ENCODE measurements at places on chromosomes 5 and 9. TPM values are rescaled to one million over a fixed set of nuclear protein-coding genes. Genes with fewer than 3 reads are reported as not detected.
A peak's percentile ranks its signal among the peaks of the same experiment; 100 is the strongest.

Gene BARHL1
- not detected for total RNA-seq

DNA sequence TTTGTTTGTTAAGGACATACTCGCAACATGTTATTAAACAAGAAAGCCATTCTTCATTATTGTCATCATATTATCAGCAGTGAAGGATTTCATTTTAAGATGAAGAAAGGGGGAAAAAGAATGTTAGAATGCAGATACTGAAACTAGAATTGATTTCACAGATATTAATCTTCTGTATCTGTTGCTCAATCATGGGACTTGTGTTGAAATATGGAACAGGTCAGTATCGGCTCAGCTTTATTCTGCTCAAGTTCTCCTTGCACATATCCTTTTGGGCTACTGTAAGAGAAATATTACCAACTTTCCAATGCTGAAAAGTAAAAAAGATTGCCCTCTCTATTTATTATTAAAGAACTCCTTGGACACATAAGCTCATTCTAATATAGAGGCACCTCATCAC lies 13.8 kb upstream of the ANXA1 start:
- no peak for DNase-seq

Gene NDUFAF2
- total RNA-seq: 20.4 TPM

- peak; percentile 14 for DNase-seq
Measured at GRCh38 chr9:546797-547223, 294.7 kb upstream of the DMRT1 start.

Gene EQTN
- 1.6 TPM for total RNA-seq

Gene PCA3
- 0.82 TPM for total RNA-seq

Gene CBY3
- not detected for total RNA-seq

DNA sequence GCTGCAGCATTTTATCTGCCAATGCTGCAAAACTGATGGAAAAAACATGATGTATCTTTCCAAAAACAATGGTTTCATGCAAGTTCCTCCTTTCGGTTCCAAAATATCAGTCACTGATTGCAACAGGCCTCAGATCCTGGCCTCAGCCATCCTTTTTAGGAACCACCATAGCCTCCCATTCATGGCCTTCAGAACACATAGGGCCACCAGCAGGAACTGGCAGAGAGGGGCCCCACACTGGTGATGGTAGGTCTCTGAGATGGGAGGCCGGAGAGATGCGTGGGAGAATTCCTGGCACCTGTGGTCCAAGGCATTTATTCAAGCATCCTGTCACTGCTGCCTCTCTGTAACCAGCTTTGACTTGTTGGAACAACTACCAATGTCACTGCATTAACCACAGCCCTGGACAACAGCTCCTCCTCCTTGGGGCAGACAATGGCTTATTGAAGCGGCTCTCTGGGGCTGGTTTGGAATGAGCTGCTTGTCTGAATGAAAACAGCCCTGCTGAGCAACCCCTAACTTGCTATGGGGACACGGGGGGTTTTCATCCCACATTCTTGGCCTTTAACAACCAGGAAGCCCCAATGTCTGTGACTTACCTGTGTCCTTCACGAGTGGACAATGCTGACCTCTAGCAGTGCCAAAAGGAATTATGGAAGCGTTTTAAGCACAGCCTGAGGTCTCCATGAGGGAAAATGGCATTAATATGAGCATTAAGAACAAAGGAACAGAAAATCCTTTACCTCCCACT lies 108.1 kb downstream of the LHFPL2 start:
- peak; percentile 31 for DNase-seq

DNA sequence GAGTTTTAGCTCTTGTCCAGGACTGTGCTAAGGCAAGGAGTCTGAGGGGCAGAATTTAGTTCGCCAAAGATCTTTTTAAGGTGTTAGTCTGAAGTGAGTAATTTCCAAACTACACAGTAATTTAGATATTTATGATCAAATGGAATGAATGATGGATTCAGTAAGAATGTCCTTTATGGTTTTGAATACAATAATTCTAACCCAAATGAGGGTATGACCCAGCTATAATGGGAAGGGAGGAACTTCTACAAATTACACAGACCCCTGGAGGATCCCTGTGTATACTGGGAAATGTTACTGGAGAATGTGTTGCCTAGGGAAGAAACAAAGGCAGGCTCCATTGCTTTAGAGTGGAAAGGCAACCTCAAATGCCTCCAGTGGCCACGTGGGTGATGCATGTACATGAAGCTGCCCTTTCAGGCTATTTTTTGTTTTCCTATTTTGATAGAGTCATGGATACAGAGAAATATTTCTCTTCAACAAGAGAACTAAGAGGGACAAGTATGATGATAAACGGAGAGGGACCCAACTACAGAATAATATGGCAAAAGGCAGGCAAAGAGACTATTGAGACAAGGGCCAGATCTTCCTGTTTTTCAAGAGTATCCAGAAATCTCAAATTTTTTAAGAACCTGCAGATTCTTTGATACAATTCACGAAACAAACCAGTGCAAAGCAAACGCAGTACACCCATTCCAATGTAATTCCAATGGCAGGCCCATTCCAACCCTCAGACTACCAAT lies 25.4 kb downstream of the SLC1A3 start:
- no peak for DNase-seq

- DNase-seq: no peak
Measured at GRCh38 chr9:115393976-115394775, 276.2 kb upstream of the TNC start.

DNA sequence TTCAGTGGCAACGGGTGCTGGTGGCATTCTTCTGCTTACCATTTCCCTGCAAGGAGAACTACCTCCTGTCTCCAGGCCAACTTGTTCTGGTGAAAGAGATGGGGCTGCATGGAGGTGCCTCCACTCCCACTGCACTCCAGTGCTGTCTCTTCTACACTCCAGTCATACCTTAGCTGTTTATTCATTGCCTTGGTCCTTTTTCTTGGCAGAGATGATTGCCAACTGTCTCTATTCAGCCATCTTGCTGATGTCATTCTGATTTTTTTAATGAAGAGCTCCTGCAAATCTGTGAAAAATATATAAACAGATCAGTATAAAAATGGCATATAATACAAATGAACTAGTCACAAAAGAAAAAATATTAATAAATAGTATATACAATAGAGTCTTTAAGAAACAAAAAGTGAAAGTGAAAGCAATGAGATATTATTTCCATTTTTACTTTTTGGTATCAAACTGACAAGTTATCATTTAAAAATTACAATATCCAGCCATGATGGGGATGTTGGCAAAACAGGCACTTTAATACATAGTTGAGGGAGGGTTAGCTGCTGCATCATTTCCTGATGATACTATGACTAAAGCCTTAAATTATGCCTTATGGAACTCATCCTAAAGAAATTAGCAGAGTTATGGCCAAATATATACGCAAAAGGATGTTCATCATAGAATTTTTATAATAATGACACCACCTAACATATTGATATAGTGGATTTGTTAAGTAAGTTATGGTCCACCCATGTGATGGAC lies 109.4 kb downstream of the CARTPT start:
- DNase-seq: no peak

DNA sequence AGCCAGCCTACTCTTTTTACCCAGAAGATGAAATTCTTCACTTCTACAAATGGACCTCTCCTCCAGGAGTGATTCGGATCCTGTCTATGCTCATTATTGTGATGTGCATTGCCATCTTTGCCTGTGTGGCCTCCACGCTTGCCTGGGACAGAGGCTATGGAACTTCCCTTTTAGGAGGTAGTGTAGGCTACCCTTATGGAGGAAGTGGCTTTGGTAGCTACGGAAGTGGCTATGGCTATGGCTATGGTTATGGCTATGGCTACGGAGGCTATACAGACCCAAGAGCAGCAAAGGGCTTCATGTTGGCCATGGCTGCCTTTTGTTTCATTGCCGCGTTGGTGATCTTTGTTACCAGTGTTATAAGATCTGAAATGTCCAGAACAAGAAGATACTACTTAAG lies 16.6 kb downstream of the OCLN start:
- DNase-seq: no peak

DNA sequence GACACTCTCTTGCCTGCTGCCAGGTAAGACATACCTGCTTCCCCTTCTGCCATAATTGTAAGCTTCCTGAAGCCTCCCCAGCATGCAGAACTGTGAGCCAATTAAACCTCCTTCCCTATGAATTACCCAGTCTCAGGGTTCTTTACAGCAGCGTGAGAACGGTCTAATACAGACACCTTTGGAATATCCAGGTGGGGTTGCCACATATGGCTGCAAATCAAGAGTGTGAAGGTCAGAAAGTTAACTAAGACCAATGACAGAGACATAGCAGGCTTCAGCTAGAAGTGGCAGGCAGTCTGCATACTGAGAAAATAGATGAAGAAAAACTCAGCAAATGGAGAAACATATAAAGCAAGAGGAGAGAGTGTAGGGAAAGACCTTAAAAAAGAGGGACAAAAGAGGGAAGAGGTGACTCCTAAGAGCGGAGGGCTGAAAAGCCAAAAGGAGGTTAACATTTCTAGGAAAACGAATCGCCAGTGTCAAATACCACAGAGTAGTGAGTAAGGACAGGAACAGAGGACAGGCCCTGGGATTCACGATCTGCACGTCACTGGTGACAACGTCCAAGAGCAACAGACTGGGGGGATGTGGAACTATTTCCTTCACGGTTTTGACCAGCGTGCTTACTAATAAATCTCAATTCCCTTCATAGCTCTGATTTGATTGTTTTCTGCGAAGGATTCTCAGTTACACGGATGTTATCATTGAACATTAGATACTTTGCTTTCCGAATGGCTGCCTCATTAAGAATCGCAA lies 1.7 kb upstream of the ACO1 start:
- no peak for DNase-seq

GRCh38 chr5:868428-869135 lies 17.8 kb upstream of the ZDHHC11 start:
- DNase-seq: no peak

Gene ECM2
- total RNA-seq: 3.3 TPM

DNA sequence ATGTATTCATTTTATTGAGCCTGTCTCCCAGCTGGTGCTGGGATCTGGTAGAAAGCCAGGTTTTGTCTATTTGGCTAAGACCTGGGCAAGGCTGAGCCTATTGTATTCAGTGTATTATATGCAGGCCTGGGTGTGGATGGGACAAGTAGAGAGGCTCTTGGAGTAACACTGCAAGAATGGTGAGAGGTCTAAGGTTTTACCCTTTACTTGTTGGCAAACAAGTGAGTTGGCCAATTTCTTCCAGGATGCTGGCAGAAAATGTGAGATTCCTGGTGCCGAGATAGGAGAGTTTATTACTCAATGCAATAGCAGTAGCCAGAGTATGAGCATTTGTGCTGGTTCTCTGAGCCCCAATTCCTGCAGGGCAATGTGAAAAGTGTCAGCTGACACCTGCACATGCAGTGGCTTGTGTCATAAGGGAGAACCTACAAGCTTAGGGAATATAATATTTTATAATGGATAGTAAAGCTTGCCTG lies 141.7 kb upstream of the PRLR start:
- no peak for DNase-seq

DNA sequence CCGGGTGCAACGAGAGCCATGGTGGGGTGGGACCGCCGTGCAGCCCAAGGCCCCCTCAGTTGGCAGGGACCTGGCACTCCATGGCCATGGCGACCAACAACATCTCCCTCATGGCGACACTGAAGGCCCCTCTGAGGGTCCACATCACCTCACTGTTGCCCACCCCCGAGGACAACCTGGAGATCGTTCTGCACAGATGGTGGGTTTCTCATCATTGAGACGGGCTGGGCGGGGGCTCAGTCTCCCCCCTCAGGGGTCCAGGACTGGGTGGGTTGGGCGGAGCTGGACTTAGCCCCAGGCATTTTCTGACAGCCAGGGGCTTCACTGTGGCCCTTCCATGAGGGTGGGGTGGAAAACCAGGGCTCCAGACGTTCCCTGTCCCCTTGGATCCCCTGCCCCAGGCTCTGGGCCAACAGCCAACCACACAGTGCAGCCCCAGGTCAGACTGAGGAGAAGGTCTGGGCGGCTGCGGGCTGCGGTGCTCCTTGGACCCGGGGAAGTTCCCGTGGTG lies 734 bp downstream of the PAEP start:
- no peak for DNase-seq

- no peak for DNase-seq
Measured at GRCh38 chr5:172717481-172718195, 53.4 kb downstream of the DUSP1 start.

DNA sequence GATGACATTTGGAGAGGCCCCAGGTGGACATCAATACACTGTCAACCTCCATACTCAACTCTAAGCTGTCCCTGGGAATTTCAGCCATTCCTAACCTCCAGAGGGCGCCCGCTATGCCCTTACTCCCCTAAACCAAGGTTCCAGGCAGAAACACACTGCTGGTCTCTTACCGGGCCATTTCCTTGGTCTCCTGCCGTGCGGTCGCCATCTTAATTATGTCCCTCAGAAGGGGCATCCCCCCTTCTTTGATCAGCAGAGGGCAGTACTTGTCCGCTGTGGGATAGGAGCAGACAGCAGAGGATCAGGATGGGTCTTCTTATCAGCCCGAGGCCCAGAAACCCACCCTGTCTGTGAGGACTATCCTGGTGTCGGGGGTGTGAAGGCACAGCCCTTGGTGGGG lies 9.3 kb upstream of the ZDHHC12 start:
- DNase-seq: peak; percentile 57

DNA sequence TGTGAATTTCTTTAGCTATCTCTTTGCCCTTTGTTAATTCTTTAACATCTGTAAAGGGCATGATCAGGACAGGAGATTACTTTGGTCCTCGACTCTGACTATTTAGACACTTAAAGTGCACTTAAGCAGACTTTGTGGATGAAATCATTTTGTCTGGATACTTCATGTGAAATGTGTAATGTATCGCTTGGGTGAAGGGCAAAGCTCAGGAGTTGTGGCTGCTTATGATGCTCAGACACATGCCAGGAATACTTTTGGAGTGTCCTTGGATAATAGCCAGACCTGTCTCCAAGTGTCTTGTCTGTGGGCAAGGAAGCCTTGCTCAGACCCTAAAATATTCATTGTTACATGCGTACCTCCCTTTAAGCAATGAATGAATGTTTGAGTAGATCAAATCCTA lies 87.8 kb downstream of the RAI14 start:
- no peak for DNase-seq

Gene TRAF1
- total RNA-seq: 1.6 TPM

Gene INSL6
- not detected for total RNA-seq

- DNase-seq: no peak
Measured at GRCh38 chr9:37956904-37957663, 53.2 kb upstream of the SLC25A51 start.

GRCh38 chr5:142720641-142721271 lies 34.9 kb upstream of the FGF1 start:
- no peak for DNase-seq

GRCh38 chr9:21935631-21936030 lies 58.6 kb downstream of the CDKN2A start:
- no peak for DNase-seq

Gene POLR3G
- total RNA-seq: 3.3 TPM

DNA sequence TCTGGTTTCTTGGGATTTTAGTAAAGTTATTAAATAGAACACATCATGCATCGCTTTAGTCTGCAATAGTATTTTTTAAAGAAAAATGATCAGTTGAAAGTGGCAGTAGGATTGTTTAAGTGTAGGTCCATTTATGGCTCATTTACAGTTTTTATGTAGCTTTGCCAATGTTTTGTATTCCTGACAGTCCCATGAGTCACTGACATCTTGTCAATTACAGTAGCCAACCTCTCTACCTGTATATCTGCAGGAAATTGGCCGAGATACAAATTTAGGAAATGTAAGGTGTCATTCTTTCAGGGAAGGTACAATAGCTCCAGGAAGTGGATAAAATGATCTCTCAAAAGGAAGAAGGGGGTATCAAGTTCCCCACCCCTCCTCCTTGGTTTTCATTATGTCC lies 47.7 kb upstream of the MTAP start:
- no peak for DNase-seq

- no peak for DNase-seq
Measured at GRCh38 chr5:6497262-6497661, 48.6 kb downstream of the UBE2QL1 start.

Gene SPATA6L
- total RNA-seq: 9.4 TPM

- DNase-seq: no peak
Measured at GRCh38 chr9:137606005-137606621, 627 bp downstream of the ARRDC1 start.

All from frontal cortex (tissue), 4 donors.